ENCODE measurements at places on chromosomes 5 and 9.

DNA sequence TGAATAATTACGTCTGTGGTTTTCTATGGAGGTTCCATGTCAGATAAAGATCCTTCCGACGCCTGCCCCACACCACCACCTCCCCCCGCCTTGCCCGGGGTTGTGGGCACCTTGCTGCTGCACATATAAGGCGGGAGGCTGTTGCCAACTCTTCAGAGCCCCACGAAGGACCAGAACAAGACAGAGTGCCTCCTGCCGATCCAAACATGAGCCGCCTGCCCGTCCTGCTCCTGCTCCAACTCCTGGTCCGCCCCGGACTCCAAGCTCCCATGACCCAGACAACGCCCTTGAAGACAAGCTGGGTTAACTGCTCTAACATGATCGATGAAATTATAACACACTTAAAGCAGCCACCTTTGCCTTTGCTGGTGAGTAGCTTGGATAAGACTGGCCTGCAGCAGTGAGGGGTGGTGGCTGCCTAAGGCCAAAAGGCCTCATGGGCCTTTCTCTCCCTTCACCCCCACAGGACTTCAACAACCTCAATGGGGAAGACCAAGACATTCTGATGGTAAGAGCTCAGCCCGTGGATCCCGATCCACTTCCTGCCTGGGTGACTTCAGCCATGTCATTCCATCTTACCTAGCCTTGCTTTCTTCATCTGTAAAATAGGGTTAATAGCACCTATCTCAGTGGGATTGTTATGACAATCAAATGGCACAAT is at the start of gene IL3:
IL3 (plus strand) TSS at position 155 of the 661 bp plus-strand sequence; CDS start at position 207, 52 bp downstream.
- no peak for DNase-seq

DNA sequence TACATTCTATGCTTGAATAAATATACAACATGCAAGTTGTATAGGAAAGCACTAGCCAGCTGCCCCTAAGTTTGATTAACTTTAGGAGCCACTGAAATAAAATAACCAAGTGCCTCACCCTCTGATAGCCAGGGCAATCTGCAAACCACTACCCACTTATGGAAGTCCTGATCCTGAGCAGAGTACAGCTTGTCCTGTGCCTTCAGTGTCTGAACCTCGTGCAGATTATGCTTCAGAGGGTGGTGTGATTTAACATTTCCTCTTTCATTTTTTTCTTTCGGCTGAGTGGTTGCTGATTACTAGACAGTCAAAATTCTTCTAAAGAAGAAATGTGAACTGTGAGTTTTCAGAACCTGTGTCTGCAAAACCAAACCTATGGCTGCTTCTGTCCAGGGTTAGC is 327.7 kb downstream of the PIK3R1 start:
- no peak for DNase-seq

DNA sequence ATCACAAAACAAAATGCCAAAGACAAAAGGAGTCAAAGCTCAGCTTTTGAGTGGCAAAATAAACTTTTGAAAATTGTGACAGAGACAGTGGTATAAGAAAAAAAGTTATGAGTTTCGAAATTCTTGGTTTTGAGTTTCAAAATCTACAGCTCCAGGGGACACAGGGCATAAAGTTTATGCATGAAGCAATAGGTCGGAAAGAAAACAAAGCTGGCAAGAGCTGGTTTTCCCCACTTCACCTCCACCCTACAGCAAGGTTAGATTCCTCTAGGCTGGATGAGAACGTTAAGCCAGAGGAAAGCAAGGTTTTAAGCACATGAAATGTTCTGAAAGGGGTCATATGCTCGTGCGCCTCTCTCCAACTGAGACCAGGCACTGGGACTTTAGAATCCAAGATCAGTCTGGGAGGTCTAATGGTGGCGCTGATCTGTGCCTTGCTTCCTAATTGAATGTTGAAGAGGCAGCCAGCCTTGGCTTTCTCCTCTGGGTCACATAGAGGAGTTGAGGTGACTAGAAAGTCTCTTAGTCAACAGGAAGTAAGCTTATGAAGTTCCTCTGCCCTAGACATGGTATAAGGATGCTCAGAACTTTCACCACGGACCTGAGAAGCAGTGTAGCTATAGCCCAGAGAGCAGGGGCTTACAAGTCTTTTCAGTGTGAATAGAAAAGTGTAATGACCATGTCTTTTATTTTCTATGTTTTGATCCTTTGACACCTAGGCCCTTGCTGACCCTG is 167.7 kb upstream of the DMAC1 start:
- no peak for DNase-seq

DNA sequence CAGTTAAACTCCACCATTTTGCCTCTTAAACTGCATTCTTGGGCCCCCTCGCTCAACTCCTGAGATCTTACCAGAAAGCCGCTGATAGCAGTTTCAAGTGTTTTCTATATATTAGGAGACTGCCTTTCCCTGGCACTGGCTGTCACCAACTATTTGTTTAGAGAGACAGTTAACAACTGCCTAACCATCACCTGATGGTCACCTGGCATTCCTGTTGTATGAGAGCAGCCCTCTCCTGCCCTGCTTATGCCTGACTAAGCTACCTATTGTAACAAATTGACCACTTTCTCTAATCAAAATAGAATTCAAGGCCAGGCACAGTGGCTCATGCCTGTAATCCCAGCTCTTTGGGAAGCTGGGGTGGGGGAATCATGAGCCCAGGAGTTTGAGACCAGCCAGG is 28.0 kb upstream of the SIL1 start:
- DNase-seq: peak; percentile 5

- peak; percentile 75 for DNase-seq
Measured at GRCh38 chr9:134366223-134367031, 40.2 kb downstream of the RXRA start.

GRCh38 chr9:85212209-85212608 is 529.5 kb downstream of the AGTPBP1 start:
- DNase-seq: no peak

DNA sequence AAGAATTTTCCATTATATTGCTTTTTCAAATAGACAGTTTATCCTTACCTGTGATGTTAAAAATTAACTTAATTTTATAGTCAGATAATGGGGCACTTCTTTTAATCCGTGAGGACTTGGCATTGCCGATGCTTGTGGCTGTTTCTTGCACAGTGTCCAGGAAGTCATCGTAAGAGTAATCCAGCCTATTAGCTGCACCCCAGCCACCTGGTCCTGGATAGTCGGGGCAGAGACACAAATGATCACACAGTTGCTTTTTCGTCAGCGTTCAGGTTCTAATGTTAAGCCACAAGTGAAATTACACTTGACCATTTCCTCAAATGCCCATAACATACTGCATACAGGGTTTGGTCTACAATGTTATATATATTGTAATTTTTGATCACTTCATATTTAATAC is 107.4 kb downstream of the SVEP1 start:
- DNase-seq: peak; percentile 52

DNA sequence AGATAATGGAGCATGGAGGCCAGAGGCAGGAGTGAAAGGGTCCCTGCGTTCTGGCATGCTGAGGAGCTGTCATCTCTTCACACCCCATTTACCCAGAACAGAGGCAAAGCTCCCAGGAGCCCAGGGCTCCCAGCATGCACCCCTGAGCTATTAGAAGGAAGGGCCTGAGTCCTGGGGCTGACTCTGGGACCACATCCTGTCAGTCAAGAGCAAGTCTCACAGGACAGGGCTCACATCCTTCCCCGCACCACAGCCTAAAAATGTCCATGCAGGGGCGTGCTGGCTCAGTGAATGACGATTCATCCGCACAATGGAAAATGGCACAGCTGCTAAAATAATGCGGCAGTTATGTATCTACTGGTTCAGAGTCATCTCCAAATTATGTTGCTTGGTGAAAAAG is 31.4 kb downstream of the CAMK2A start:
- no peak for DNase-seq

DNA sequence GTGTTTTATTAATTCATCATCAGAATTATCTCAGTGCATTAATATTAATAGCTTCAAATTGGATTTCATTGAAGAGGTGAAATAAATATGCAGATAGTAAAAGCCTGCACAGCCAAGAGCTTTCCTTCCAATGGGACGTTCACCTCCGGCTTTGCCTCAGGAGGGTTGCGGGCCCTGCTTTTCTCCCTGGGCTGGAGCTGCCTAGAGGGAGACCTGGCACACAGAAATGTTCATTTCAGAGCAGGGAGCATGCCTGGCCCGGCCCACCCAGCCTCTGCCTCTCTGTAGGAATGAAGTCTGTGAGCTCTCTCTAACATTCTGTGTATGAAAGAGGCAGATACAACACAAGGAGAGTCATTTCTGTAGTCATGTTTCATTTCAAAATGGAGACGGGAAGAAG is 100.4 kb upstream of the IRX2 start:
- DNase-seq: no peak

- DNase-seq: no peak
Measured at GRCh38 chr5:149665416-149666175, 64.5 kb upstream of the PPARGC1B start.

- peak; percentile 79 for DNase-seq
Measured at GRCh38 chr5:150778517-150779396, at the start of gene SMIM3. Gene SMIM3 (plus strand): TSS chr5:150778757. CDS start chr5:150795441, 16,684 bp downstream.

- peak; percentile 79 for DNase-seq
Measured at GRCh38 chr5:132410451-132411303, 41.2 kb downstream of the SLC22A5 start.

DNA sequence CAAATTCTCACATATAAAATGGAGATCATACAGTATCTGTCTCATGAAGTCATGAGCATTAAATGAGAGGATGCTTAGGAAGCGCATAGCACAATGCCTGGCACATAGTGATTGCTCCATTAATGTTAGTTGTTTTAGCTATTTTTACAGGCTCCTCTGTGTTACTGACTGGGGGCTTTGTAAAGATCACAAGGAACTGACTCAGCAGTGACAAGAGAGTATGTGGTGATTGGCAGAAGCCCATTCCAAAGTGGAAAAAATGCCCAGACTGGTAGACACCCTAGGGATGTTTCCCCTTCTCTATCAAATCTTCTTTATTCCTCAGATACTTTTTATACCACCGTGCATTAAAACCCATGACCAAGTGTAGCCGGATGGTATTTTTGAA is 33.5 kb downstream of the ABLIM3 start:
- DNase-seq: no peak

- peak; percentile 46 for DNase-seq
Measured at GRCh38 chr5:39005566-39006232, 68.5 kb downstream of the RICTOR start.

- no peak for DNase-seq
Measured at GRCh38 chr9:110601098-110601497, 21.6 kb upstream of the SVEP1 start.

- no peak for DNase-seq
Measured at GRCh38 chr9:135050072-135050990, 37.1 kb upstream of the OLFM1 start.

DNA sequence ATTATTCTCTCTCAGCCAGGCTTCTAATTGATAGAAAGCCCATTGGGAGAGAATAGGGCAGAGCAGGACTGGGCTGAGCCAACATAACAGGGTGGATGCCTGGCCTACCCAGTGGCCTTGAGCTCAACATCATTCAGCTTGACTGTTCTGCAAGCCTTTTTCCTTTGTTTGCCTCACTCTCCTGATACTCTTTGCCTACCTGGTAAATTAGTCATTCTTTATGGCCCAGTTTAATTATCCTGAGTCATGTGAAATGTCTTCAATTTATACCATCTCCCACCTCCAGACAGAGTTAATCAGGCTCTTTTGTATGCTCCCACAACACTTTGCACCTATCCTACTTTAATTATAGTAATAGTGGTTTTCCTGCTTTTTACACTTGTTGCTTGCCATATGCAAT is 13.6 kb downstream of the GLRA1 start:
- no peak for DNase-seq

DNA sequence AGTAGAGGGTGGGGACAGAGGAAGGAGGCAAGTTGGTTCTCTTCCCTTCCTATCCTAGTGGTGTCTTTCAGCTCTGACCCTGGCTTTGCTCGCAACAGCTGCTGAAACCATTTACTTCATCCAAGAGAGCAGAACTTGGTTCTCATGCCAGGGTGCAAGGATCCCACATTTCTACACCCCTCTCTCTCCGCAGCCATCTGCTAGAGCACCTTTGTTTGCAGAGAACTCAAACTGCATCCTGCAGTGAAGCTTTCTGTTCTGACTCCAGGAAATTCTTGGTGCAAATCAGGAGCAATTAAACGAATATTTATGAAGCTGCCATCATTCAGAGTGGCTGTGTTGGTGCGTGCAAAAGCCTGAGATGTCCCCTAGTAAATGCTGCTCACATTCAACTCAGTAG is 31.9 kb downstream of the NEUROG1 start:
- DNase-seq: no peak

GRCh38 chr5:120655828-120656435 is 191.8 kb downstream of the PRR16 start:
- DNase-seq: peak; percentile 24

GRCh38 chr5:122183098-122183787 is 53.9 kb downstream of the ZNF474 start:
- DNase-seq: no peak

- no peak for DNase-seq
Measured at GRCh38 chr5:156208271-156208670, 118.7 kb upstream of the SGCD start.

GRCh38 chr5:150052956-150053712 is 33.2 kb downstream of the CSF1R start:
- no peak for DNase-seq

GRCh38 chr5:143258559-143259253 is 144.8 kb downstream of the NR3C1 start:
- DNase-seq: no peak

GRCh38 chr9:91824601-91825305 is 125.3 kb downstream of the ROR2 start:
- DNase-seq: no peak

- peak; percentile 11 for DNase-seq
Measured at GRCh38 chr5:54651482-54652076, 134.0 kb downstream of the SNX18 start.

GRCh38 chr9:90114641-90115425 is 510.0 kb downstream of the GADD45G start:
- no peak for DNase-seq

DNA sequence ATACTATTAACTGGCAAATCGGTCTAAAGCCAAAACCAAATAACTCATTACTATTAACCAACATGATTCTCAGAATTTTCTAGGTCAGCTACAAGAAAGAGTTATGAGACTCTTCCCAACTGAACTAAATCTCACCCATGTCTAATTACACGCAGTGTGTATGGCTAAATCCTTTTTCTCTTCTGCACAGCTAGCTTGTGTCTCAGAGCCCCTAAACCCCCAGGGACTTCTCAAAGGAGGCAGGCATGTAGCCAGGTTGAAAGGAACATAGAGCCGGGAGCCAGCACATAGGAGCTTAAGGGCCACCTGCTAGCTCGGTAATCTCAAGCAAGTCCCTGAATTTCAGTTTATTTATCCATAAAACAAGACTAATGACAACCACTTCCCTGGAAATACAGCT is 2.2 kb upstream of the GZMK start:
- no peak for DNase-seq

- DNase-seq: no peak
Measured at GRCh38 chr5:38162625-38163024, 95.7 kb upstream of the EGFLAM start.

Data from cerebellar cortex (tissue), 1 donor.